ENCODE measurements at places on chromosomes 2 and 18.

- no peak for DNase-seq
Observed at GRCh38 chr2:217733461-217733860, 269.3 kb downstream of the TNS1 start.

DNA sequence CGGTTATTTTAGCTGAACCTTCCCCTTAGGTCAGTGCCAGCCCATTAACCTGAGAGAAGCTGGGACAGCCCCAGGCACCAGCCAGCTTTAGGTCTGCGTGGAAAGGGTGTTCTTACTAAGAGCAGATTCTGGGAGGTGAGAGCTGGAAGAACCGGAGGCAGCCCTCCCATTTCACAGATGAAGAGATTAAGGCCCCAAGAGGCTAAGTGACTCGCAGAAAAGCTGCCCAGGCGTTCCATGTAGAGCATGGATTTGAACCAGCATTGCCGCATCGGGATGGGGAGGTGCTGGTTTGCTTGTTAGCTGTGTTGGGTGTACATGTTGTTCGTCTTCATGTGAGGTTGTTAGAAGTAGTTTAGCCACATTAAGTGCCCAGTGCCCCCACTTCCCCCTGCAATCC, 203.2 kb downstream of the AGAP1 start:
- DNase-seq: no peak

- DNase-seq: no peak
Observed at GRCh38 chr2:7844414-7844965, 837.4 kb upstream of the ID2 start.

DNA sequence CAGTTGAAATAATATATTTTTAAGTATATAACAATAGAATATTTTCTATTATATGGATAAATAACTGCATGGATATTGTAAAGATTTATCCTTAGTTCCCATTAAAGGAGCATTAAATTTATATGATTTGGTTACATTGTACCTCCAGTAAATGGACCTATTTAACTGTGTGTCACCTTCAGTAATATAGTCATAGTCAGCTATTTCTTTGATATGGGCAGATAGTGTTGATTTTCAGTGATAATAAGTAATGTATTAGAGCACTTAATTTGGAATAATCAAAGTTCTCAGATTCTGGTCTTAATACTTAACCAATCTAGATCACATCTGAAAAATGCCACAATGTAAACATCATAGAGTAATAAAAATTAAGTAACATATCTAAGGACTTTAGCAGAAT, 1527.3 kb upstream of the NXPH2 start:
- DNase-seq: no peak

DNA sequence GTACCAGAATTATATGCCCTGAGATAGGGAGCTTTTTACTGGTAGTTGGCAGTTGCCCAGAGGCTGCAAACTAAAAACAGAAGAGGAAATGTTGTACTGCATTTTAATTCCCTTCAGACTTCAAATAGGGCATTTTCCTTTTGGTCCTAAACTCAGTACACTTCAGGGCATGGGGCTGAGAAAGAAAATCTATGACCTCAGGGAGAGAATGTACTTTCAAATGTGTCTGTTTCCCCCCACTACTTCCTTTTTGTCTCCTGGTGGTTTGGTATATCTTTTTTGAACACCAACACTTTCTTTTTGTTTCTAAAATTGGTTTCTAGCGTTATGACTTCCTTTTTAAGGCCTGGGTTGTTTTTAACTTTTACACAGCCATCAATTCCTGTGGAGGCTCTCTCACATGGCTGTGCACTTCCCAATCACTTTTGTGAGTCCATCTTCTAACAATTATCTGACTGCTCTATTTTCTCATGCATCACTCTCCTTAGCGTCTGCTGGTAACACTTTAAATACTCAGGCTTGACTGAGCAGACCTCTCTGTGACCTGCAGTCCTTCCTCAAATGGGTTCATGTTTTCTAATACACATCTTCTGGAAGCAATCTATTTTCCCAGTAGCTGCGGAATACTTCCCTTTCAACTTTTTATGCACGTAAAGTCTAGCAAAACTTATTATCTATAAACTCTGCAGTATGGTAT, 596.0 kb downstream of the LRP1B start:
- DNase-seq: no peak

Data from GM18507 (cell line).